GM04504 (cell line): ENCODE measurements at places on chromosomes 5 and 9.

DNA sequence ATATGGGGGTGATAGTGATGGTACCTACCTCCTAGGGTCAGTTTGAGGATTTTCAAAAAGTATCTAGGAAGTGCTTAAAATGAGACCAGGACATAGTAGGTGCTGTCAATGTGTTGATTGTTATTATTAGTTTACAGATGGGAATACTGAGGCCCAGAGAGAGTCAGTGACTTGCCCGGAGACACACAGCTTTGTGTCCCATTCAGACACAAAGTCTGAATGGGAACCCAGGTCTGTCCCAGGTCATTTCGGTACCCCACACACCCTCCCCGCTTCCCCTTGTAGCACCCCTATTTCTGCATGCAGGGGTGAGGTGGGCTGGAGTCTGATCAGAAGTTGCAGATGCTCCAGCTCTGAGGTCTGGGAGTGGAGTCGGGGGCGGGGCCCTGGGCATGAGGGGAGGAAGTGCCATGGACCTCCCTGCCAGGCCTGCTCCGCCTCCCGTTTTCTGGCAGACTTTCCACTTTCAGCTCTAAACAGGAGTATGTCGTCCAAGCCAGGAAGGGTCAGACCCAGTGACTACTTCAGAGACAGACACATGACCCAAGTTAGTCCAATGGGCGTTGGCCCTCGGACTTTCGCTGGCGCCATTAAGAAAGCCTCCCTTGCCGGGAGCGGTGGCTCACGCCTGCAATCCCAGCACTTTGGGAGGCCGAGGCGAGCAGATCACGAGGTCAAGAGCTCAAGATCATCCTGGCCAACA lies 3.2 kb upstream of the DBN1 start:
- no peak for DNase-seq

DNA sequence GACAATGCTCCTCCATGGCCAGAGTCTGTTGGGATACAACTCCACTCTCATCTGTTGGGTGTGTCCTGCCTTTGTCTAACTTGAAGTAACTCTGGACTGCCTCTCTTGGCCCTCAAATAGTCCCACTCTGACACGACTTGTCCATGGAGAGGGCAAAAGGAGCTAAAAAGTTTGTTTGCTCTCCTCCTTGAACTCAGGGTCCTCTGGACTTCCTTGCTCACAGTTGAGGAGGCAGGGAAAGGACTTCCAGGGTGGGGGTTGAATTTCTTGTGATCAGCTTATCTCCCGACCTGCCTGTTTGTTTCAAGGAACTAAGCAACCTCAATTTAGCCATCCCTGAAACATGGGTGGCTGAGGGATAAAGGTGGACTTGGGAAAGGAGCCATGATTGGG lies 11.7 kb downstream of the DNAJB5 start:
- DNase-seq, result no peak

- no peak for DNase-seq
These were observed 24.4 kb upstream of the ELL2 start for GRCh38 chr5:95986001-95986400.

GRCh38 chr5:57262541-57262940 lies 88.7 kb downstream of the GPBP1 start:
- no peak for DNase-seq

GRCh38 chr5:173686950-173687349 lies 70.5 kb upstream of the BOD1 start:
- DNase-seq, result no peak

DNA sequence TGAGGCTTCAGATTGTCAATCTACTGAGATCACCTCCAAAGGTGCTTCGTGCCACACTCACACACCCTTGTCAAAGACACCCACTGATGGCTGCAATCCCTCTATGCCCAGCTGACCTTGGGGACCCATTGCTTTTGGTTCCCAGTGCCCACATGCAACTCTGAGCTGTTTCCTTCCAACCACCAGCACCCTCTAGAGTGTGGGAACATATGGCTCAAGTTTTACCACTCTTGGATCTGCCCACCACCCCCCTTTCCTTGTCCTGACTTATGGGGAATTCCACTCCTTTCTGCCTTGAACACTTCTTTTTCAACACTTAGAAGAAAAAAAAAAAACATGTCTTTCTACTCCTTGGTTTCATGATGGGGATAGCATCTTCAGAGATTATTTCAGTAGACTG lies 360.2 kb downstream of the ENC1 start:
- no peak for DNase-seq

DNA sequence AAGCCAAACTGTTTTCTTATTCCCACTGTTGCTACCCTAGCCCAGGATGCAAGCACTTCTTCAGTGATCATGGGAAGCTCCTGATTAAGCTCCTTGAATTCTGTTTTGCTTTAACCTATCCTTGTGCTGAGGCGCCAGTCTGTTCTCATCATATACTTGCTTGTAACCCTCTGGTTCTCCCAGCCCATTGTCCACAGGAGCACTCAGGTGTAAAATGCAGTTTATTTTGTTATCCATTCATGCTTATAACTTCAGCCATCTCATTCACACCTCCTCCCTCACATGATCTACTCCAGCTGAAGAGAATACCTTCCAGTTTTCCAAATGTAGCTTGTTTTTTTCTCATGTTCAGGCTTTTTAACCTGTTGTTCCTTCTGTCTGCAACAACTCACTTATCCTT lies 402.1 kb upstream of the BRINP1 start:
- no peak for DNase-seq

- DNase-seq, result no peak
These were observed 22.4 kb upstream of the PTPDC1 start for GRCh38 chr9:94061864-94062263.

- no peak for DNase-seq
These were observed 751.2 kb upstream of the ZNF608 start for GRCh38 chr5:125497651-125498050.

DNA sequence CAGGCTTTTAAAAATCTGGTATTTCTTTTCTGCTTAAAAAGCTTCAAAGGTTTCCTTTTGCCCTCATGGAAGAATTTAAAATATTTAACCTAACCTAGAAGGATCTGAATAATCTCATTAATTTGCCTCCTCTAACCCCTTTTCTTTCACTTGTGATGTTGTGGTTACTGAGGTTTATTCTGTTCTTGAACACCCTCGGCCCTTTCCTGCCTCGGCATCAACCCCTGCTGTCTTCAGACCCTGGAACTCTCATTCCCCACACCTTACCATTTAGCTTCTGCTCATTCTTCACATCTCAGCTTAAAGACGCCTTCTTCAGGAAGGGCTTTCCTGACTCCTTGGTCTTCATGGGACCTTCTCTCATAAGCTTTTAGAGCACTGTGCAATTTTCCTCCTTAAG lies 131.4 kb upstream of the MAN2A1 start:
- DNase-seq, result no peak

- DNase-seq, result no peak
These were observed 225.7 kb downstream of the CDH9 start for GRCh38 chr5:26812714-26813113.

GRCh38 chr5:116411101-116411571 lies 163.5 kb downstream of the SEMA6A start:
- no peak for DNase-seq

DNA sequence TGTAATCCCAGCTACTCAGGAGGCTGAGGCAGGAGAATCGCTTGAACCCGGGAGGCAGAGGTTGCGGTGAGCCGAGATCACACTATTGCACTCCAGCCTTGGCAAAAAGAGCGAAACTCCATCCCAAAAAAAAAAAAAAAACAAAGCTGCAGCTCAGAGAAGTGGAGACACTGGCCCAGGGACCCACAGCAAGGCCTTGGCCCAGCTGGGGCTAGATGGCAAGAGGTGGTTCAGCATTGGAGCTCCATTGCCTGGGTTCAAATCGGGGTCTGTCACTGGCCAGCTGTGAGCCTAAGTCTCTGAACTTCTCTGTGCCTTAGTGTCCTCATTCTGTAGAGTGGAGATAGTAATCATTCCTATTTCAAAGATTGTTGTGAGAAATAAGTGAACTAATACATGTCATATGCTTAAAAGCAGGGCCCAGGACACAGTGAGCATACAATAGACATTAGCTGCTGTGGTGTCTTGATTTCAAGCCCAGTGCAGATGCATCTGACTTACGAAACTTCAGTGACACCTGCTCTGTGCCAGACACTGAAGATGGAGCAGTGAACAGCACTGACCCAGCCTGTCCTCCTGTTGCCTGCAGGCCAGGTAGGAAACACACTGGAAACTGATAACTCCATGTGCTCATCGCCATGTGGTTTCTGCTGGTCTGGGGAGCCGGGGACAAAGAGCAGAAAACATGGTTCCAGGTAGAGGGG lies 127.7 kb downstream of the C9orf50 start:
- DNase-seq, result no peak

GRCh38 chr5:137147346-137147745 lies 351.8 kb downstream of the SPOCK1 start:
- no peak for DNase-seq
